ENCODE measurements at places on chromosomes 13 and 19.

GRCh38 chr19:21581646-21582240 lies 76.3 kb downstream of the ZNF429 start:
- no peak for DNase-seq

- DNase-seq, result no peak
Observed at GRCh38 chr19:51901860-51902259, 3.0 kb downstream of the ZNF649 start.

DNA sequence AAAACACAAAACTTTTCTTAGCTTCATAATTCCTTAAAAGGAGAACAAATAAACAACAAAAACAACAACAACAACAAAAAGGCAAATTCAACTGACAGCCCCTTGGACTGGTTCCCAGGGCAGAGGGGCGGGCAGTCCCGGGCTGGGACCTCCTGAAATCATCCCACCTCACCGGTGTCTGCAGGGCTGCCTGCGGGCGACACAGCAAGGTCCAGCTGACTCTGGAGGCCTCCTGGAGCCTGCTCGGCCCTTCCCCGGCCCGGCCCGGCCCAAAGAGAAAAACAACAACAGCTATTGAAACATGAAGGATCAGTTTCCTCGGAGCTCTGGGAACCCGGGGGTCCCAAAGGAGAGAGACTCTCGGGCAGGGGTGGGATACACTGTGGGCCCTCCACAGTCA lies 5.0 kb upstream of the ISYNA1 start:
- no peak for DNase-seq

DNA sequence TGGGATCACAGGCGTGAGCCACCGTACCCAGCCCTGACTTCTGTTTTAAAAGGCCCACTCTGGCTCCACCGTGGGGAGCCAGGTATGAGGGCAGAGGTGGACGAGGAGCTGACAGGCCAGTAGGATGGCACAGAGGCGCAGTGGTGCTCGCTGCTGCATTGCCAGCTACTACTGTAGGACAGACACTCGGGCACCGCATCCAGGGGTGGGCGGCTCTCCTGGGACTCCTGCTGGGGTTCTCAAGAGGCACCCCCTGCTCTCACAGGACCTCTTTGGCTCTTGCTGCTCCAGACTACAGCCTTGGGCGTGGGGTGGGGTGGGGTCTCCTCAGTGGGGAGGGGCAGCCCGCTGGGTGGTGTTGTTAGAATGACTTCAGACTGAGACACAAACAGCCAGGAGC lies 53.4 kb downstream of the LATS2 start:
- peak; percentile 34 for DNase-seq

DNA sequence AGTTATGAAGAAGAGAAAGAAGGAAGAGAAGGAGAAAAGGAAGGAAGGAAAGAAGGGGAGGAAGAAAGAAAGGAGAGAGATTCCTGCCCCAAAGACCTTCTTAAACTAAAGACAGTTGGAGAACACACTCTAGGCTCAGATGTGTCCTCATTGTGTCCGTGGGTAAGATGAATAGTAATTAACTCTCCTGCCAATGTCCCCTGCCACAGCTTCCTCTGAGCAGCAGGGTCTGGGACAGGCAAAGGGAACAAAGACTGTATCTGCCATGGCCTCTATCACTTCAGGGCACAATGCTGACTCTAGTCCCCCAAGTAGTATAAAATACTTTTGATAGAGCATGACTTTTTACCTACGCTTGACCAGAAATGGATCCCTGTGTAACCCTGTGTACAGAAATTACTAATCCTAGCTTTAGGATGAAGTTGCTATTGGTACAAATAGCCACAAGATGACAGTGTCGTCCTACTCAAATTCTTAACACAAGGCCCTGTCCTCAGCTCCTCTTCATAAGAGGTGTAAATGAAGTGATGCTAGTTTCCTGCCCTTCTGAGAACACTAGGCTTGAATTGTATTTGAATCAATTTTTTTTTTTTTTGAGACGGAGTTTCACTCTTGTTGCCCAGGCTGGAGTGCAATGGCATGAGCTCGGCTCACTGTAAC lies 186.2 kb upstream of the GPR12 start:
- DNase-seq, result no peak

Measured in upper lobe of right lung (tissue), 1 donor.